Activated T-cell treated with anti-CD3 and anti-CD28 coated beads for 1 hour (primary cell): ENCODE measurements at places on chromosomes 5 and 9.

DNA sequence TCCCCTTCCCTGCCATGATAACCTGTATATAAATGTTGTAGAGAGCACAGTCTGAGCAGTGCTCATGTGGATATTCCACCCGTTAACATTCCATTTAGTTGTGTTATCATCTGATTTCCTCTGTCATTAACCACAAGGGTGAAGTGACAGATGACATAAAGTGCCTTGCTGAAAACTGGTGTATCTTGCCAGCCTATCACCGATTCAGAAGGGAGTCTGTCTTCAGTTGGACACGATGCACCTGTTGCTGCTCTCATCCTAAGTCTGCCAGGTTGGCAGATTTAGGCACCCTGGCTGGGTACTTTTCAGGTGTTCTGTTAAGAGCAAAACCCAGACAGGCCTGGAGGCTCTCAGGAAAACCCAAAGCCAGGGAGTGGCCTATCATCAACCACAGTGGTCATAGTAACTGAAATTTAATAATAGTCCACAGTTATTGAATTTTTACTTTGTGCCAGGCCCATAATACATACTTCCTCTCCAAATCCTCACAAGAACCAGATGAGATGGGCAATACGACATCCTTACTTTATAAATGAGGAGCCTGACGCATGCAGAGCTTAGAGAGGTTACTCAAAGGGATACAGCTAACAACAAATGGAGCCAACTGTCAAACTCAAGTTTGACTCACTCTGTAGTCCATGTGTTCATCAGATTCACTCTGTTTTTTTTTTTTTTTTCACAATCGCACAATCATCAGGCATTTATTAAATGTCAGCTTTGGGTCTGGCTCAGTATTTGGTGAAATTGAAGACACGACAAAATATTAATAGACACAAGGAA is 100.7 kb upstream of the SPRY4 start:
- DNase-seq: no peak

- DNase-seq: no peak
Measured at GRCh38 chr5:138603249-138603920, 28.2 kb upstream of the HSPA9 start.

GRCh38 chr5:94689908-94690307 is 71.4 kb downstream of the SLF1 start:
- no peak for DNase-seq

GRCh38 chr9:129667850-129668249 is 2.4 kb downstream of the PRRX2 start:
- no peak for DNase-seq

DNA sequence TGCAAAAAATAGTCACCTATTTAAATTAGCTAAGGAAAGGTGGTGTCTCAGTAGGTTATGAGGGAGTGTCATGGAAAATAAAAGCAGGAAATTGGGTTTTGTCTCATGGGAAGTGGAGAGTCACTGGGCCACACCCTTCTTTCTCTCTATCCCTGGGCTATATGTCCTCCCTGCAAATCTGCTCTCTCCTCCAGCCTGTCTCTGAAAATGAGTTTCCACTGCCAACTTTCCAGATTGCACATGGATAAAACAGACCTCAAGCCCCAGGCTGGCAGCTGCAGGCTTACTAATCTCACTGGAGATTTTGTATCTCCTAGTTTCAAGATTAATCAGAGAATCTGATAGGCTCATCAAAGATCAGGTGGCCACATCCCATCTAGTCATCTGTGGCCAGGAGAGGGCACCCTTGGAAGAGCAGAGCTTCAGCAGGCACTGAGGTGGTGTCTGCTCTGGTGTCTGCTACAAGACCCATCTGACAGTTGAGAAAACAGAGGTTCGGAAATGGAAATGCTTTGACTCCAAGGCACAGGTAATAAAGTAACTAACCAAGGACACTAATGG is 178.9 kb downstream of the MSX2 start:
- DNase-seq: no peak

- DNase-seq: no peak
Measured at GRCh38 chr5:1830571-1831228, 29.5 kb downstream of the NDUFS6 start.

- no peak for DNase-seq
Measured at GRCh38 chr9:75930730-75931321, 40.4 kb downstream of the PCSK5 start.

GRCh38 chr5:79076819-79077218 is 7.3 kb downstream of the BHMT2 start:
- no peak for DNase-seq

- no peak for DNase-seq
Measured at GRCh38 chr9:109031241-109031640, 17.9 kb upstream of the CTNNAL1 start.
